AG10803 (cell line): ENCODE measurements at places on chromosomes 7 and 10.

GRCh38 chr10:5892007-5892406, 2.0 kb downstream of the FBH1 start:
- DNase-seq: peak; percentile 68

- no peak for DNase-seq
Observed at GRCh38 chr7:127764681-127765080, 112.7 kb downstream of the SND1 start.

DNA sequence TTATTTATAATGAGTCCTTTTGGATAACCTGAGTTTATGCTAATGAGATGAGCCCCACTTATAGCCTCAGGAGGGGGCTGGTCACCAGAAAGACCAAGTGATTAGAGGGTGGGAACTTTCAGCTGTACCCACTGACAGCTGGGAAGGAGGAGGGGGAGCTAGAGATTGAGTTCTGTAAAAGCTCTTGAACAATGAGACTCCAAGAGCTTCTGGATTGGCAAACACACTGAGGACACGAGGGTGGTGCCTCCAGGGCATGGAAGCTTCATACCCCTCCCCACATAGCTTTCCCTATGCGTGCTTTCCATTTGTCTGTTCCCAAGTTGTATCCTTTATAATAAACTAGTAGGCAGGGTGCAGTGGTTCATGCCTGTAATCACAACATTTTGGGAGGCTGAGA, 20.3 kb downstream of the MRPS24 start:
- DNase-seq: no peak

DNA sequence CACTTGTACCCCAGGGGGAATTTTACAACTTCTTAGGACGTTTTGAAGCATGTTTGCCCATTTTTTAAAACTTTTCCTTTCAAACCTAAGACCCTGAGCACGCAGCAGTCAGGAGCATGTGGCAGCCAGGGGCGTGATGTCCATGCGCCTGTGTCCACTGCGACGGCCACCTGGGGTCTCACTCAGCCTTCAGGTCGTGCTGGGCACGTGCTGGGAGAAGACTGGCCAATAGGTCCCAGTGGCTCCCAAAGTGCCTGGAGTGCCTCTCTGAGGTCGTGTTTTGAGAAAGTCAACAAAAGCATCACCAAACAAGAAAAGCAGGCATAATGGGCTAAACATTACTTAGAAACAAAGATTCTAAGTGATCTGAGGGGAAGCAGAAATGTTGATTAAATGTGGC, 14.8 kb downstream of the LRRC27 start:
- DNase-seq: no peak

GRCh38 chr10:99276848-99277486, 41.3 kb upstream of the HPSE2 start:
- no peak for DNase-seq

- no peak for DNase-seq
Observed at GRCh38 chr10:132197271-132198067, 10.7 kb downstream of the DPYSL4 start.

GRCh38 chr10:111875725-111876124, 307.8 kb downstream of the GPAM start:
- DNase-seq: peak; percentile 31

DNA sequence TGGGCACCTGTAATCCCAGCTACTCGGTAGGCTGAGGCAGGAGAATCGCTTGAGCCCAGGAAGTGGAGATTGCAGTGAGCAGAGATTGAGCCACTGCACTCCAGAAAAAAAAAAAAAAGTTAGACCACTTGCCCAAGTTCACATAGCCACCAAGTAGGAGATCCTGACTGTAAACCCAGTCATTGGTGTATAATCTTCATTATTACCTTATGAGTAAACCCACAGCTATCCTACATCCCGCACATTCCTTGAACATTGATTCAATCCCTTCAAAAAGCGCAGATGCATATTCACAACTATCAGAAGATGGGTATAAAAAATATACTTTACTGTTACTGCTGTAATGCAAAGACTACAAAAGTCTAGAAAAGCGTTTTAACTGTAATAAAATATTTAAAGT, 512.9 kb downstream of the SUGCT start:
- DNase-seq: peak; percentile 10

GRCh38 chr7:36784991-36785940, 61.0 kb upstream of the AOAH start:
- DNase-seq: no peak

- DNase-seq: no peak
Observed at GRCh38 chr7:148385009-148385682, 205.4 kb upstream of the C7orf33 start.

DNA sequence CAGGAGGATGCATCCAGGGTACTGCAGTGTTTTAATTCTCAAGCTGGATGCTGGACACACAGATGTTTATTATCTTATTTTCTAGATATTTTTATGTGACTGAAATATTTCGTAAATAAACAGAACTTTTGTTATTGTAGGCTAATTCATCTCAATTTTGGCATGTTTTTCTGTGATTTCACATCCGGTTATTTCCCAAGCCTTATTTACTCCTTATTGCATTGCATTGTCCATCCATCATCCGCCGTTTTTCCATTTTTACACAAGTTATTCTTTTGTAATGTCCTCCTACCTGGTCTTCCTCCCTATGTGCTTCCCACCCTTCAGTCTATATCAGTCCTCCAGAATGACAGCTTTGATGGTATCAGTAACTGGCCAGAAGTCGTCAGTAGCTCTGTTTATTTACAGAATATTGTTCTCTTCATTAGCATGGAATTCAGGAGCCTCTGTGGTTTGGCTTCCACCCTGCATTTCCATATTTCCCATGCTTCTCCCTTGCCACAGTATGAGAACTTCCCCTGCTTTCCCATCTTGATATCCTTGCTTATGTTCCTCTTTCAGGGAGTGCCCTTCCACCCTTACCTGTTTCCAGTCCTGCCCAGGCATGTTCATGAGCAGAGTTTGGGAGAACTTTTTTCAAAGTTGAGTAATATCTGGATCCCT, 16.1 kb downstream of the GNAI1 start:
- DNase-seq: peak; percentile 82
